Epithelial cell of proximal tubule (primary cell): ENCODE measurements at places on chromosomes 12 and 14.

- no peak for DNase-seq
These were observed 35.7 kb upstream of the NCOR2 start for GRCh38 chr12:124603100-124603541.

DNA sequence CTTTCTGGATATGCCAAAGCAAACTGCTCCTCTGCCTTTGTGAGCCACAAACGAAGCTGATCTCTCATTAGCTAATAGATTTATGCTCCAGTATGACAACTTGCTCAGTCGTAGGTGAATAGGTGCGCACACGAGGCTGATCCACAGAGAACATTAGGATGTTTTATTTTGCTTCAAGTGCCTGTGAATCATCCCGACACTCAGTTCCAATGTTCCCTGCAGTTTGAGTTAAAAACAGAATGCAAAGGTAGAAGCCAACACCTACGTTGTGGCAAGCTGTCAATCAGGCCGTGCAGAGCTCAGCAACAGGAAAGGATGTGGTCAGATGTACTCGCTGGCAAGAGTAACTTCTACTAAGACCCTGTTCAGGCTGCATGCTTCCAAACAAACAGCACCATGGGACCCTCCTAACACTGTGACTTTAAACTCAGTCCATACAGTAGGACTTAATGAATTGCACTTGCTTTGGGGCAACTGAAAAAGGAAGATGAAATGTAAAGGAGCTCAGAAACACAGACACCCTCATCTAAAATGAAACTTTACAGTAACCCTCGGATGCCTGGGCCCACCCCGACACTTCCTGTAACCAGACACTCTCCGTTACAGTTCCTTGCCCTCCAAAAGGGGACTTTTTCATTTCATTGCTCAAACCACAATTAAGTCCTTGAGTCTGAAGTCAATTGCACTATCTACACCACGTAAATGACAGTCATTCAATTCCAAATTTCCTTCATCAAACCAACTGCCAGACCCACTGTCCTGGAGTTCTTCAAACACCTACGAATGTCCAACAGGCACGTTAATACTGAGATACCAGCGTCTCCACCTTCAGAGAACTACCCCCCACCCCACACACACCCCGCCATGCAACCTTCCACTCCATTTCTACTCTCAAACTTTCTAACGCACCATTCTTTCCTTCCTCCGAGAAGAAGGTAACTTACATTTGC is 1.6 kb downstream of the CCDC88C start:
- DNase-seq: no peak

GRCh38 chr14:22606380-22606779 is 8.3 kb downstream of the ABHD4 start:
- no peak for DNase-seq

DNA sequence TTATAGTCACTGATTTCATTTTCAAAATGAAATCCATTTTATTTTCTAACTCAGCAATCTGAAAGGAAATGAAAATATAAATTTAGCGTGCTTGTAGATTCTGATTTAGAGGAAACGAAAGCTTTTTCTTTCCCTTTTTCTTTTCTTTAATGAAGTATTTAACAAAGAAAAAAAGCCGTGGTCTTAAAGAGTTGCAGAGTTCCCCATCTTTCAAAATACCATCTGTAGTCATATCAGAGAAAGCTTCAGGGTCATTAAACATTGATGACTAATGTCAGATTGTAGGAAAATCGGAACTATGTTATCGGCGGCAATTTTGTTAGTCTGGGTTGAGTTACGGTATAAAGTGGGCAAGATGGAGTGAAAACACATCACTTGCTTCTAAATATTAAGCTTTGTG is 32.3 kb downstream of the DRAM1 start:
- DNase-seq: no peak
